A549 treated with dexamethasone at 1 μM for 4 hours (cell line): ENCODE measurements at places on chromosomes 2 and 18. TPM values are rescaled to one million over a fixed set of nuclear protein-coding genes. Genes with fewer than 3 reads are reported as not detected.

FAHD2B gene
- total RNA-seq = 10.6 to 12.7 TPM (median 11.4 TPM) in 5 replicates

TCF23 gene
- total RNA-seq = not detected in 5 replicates

NAT8 gene
- total RNA-seq = not detected in 5 replicates

TM4SF20 gene
- 5.8 to 8.7 TPM (median 8.0 TPM) in 5 replicates for total RNA-seq

EHBP1 gene
- 36.1 to 50.1 TPM (median 45.7 TPM) in 5 replicates for total RNA-seq

VAMP8 gene
- total RNA-seq = 13.9 to 21.4 TPM (median 15.6 TPM) in 5 replicates

DSG3 gene
- total RNA-seq = 0.01 to 0.02 TPM (median 0.02 TPM) in 4 of 5 replicates, not detected in the other

HES6 gene
- total RNA-seq = 7.0 to 12.0 TPM (median 11.0 TPM) in 5 replicates

SH3RF3 gene
- 0.53 to 0.91 TPM (median 0.75 TPM) in 5 replicates for total RNA-seq

SGPP2 gene
- 0.46 to 0.84 TPM (median 0.51 TPM) in 5 replicates for total RNA-seq

SLC5A6 gene
- 63.3 to 67.2 TPM (median 66.7 TPM) in 5 replicates for total RNA-seq

MOGAT1 gene
- not detected in 5 replicates for total RNA-seq

PROKR1 gene
- 0.01 to 0.05 TPM (median 0.04 TPM) in 3 of 5 replicates, not detected in the others for total RNA-seq

DSG2 gene
- total RNA-seq = 45.6 to 69.2 TPM (median 64.0 TPM) in 5 replicates

NYAP2 gene
- total RNA-seq = 0.02 to 0.04 TPM (median 0.03 TPM) in 4 of 5 replicates, not detected in the other

GAL3ST2 gene
- 0.15 to 0.27 TPM (median 0.25 TPM) in 5 replicates for total RNA-seq

ITGB6 gene
- total RNA-seq = 0.35 to 1.2 TPM (median 0.60 TPM) in 5 replicates

SMPD4 gene
- 61.8 to 83.6 TPM (median 81.2 TPM) in 5 replicates for total RNA-seq

ANKRD62 gene
- not detected in 5 replicates for total RNA-seq

RIT2 gene
- not detected in 5 replicates for total RNA-seq

CRYGD gene
- not detected in 5 replicates for total RNA-seq

SLC14A1 gene
- total RNA-seq = not detected in 5 replicates

ZNF396 gene
- 0.58 to 0.75 TPM (median 0.64 TPM) in 5 replicates for total RNA-seq

GPC1 gene
- total RNA-seq = 148 to 254 TPM (median 237 TPM) in 5 replicates

CXCR1 gene
- not detected in 5 replicates for total RNA-seq

PRSS56 gene
- total RNA-seq = 0.08 to 0.16 TPM (median 0.12 TPM) in 4 of 5 replicates, not detected in the other

MYO1B gene
- 52.3 to 60.1 TPM (median 55.9 TPM) in 5 replicates for total RNA-seq

STON1 gene
- 0.25 to 0.59 TPM (median 0.40 TPM) in 5 replicates for total RNA-seq

AQP12A gene
- total RNA-seq = not detected in 5 replicates

AQP12B gene
- total RNA-seq = not detected in 5 replicates

RAPGEF4 gene
- 0.15 to 0.47 TPM (median 0.27 TPM) in 5 replicates for total RNA-seq

FOSL2 gene
- total RNA-seq = 67.6 to 104 TPM (median 93.6 TPM) in 5 replicates

NETO1 gene
- total RNA-seq = 0.04 TPM in 1 of 5 replicates, not detected in the others

YES1 gene
- 20.9 to 30.5 TPM (median 27.5 TPM) in 5 replicates for total RNA-seq

PRKAG3 gene
- 0.04 TPM in 1 of 5 replicates, not detected in the others for total RNA-seq

SFXN5 gene
- 9.6 to 14.6 TPM (median 12.7 TPM) in 5 replicates for total RNA-seq

SAG gene
- total RNA-seq = 0.24 TPM in 1 of 5 replicates, not detected in the others

IGFBP2 gene
- total RNA-seq = 69.4 to 100.0 TPM (median 96.6 TPM) in 5 replicates

CPSF3 gene
- 56.0 to 60.8 TPM (median 58.1 TPM) in 5 replicates for total RNA-seq

B4GALT6 gene
- 5.3 to 8.0 TPM (median 7.1 TPM) in 5 replicates for total RNA-seq

PLEKHH2 gene
- 1.3 to 3.1 TPM (median 2.2 TPM) in 5 replicates for total RNA-seq

GDF7 gene
- 0.08 to 0.15 TPM (median 0.11 TPM) in 5 replicates for total RNA-seq

GKN1 gene
- total RNA-seq = 0.24 to 0.56 TPM (median 0.41 TPM) in 5 replicates

REG3A gene
- total RNA-seq = not detected in 5 replicates

DLX1 gene
- 2.3 to 2.9 TPM (median 2.6 TPM) in 5 replicates for total RNA-seq

UGT1A5 gene
- total RNA-seq = 0.06 TPM in 1 of 5 replicates, not detected in the others

TMEM37 gene
- 1.3 to 2.7 TPM (median 2.5 TPM) in 5 replicates for total RNA-seq

REG1B gene
- not detected in 5 replicates for total RNA-seq

ST6GAL2 gene
- 12.0 to 19.3 TPM (median 14.1 TPM) in 5 replicates for total RNA-seq

SDC1 gene
- 144 to 235 TPM (median 219 TPM) in 5 replicates for total RNA-seq

STPG4 gene
- total RNA-seq = 0.07 TPM in 1 of 5 replicates, not detected in the others

HOXD10 gene
- 4.1 to 6.7 TPM (median 5.3 TPM) in 5 replicates for total RNA-seq

B3GNT7 gene
- 2.2 to 3.5 TPM (median 3.0 TPM) in 5 replicates for total RNA-seq

SLC16A14 gene
- 0.66 to 1.3 TPM (median 0.86 TPM) in 5 replicates for total RNA-seq

DCDC2C gene
- total RNA-seq = 0.26 to 0.67 TPM (median 0.28 TPM) in 5 replicates

KATNAL2 gene
- total RNA-seq = 1.7 to 2.9 TPM (median 2.1 TPM) in 5 replicates

SLC11A1 gene
- 0.11 to 0.20 TPM (median 0.16 TPM) in 5 replicates for total RNA-seq

DPYSL5 gene
- 3.6 to 6.4 TPM (median 5.2 TPM) in 5 replicates for total RNA-seq

SCN1A gene
- not detected in 5 replicates for total RNA-seq
